ENCODE measurements at places on chromosomes 1 and 21.
A peak's percentile ranks its signal among the peaks of the same experiment; 100 is the strongest.

DNA sequence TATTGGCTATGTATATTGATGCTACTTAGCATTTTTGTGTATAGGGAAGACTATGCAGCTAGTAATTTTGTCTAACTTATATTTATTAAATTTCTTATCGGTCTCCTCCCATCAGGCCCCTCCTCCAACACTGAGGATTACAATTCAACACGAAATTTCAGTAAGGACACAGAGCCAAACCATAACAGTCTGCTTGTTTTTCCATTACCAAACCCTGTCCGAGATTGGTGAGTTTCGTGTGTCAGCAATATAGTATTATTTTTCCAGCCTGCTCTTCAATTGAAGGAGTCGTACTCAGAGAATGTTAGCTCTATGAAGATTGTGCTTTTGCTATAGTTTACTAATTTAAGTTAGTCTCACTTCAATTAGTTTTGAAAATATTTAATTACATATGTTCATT, 1495.3 kb downstream of the MRPL39 start:
- DNase-seq = no peak

- no peak for DNase-seq
Measured at GRCh38 chr1:213136190-213136917, 85.3 kb downstream of the RPS6KC1 start.

GRCh38 chr1:221839782-221840395, 98.0 kb upstream of the DUSP10 start:
- DNase-seq = peak; percentile 99

- DNase-seq = no peak
Measured at GRCh38 chr1:22101199-22101598, 41.7 kb downstream of the WNT4 start.

DNA sequence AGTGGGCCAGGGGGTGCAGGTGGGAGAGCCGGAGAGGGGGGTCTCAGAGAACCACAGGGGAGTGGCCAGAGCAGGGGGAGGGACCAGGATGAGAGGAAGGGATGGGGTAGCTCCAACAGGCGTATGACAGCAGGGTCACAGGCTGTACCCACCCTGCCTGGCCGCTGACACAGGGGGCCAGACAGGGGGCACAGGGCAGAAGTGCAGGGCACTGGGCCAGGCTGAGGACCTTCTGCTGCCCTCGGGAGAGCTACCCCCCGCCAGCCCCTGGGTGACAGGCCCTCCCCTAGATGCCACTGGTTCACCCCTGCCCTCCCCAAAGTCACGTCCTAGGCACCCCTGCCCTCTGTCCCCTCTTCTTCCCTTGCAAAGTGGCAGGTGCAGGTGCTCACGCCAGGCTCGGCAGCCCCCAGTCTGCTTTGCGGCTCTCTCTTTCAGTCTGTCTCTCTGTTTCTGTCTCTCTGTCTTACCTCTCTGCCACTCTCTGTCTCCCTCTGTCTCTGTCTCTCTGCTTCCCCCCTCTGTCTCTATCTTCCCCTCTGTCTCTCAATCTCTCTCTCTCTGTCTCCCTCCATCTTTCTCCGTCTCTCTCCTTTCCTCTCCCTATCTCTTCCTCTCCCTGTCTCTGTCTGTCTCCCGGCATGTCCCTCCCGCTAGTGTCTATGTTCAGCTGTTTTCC, 48.5 kb downstream of the WNT9A start:
- DNase-seq = no peak

DNA sequence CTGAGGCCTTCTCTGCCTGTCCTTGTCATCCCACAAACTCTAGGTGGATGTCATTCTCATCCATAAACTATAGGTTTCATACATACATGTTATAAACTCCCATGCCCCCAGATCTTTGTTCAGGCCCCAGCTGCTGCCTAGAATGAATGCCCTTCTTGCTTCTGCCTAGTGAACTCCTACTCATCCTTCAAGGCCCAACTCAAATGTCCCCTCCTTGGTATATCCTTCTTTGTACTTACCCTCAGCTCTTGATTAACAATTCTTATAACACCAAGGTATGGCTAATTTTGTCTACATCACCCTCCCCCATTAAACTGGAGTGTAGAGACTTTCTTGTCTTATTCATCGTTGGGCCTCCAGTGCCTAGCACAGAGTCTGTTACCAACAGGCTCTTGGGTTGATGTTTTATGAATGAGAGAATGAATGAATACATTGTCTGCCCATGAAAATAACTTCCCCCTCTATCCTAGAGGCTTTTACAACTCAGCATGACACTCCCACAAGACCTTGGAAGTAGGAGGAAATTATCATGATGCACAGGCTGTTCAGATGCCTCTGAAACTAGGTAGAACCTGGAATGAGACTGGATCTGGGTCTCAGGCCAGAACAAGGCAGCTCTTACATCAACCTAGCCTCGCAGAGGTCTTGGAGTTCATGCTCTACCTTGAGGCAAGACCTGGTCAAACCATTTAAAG, 26.9 kb downstream of the EPHB2 start:
- DNase-seq = no peak

DNA sequence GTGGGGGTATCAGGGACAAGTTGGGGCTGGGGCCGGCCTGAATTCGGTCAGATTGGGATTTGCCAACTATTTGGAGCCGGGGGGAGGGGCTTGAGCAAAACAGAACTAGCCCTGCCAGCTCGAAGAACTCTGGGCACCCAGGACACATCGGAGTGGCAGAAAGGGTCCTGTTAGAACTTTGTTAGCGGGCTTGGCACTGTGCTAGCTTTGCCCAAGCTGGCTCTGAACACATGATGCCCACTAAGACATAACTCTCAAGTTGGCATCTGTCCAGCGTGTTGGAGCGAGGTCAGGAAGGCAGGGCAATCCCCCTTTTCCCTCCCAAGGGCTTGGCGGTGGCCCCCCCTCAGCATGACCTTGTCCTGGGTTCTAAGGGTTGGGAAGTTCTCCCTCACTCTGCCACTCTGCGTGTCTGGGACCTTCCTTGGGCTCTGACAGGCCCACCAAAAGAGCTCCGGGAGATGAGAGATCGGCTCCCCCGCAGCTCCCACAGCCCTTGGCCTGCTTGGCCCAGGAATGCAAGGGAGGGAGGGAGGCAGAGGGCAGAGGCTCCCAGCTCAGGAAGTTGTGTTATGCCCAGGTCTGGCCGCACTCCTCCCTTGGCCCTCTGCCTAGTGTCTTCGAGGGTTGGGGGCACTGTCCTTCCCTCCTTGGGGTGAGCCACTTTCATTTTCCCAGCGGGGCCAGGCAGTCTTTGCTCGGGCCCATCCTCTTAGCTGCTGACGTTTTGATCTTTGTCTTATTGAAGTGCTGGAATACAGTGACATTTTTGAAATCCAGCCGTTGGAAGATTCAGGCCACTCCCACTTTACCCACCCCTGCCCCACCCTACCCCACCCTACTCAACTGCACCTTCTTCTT, 1.2 kb downstream of the LMNA start:
- no peak for DNase-seq

All from keratinocyte (primary cell).